ENCODE measurements at places on chromosomes 1 and 21. TPM values are rescaled to one million over a fixed set of nuclear protein-coding genes. Genes with fewer than 3 reads are reported as not detected.

GRCh38 chr1:169650551-169650950, 20.6 kb upstream of the SELP start:
- no peaks in the 10 kb centered on the region for H3K36me3 ChIP-seq
- H3K4me1 ChIP-seq: no peaks in the 10 kb centered on the region
- H3K27me3 ChIP-seq: no peaks in the 10 kb centered on the region
- no peak overlapping the region for H3K4me3 ChIP-seq

GRCh38 chr1:30726236-30726635, 2.9 kb upstream of the MATN1 start:
- peaks cover 17% of the 10 kb centered on the region for H3K4me1 ChIP-seq
- no peak overlapping the region for H3K27ac ChIP-seq
- H3K36me3 ChIP-seq: peaks cover 36% of the 10 kb centered on the region
- no peaks in the 10 kb centered on the region for H3K27me3 ChIP-seq

- no peak overlapping the region for H3K4me3 ChIP-seq
- no peaks in the 10 kb centered on the region for H3K27me3 ChIP-seq
- H3K4me1 ChIP-seq: no peaks in the 10 kb centered on the region
- no peak for DNase-seq
- no peak overlapping the region for H3K27ac ChIP-seq
These were observed 43.0 kb downstream of the ATG4C start for GRCh38 chr1:62826901-62827300.

DNA sequence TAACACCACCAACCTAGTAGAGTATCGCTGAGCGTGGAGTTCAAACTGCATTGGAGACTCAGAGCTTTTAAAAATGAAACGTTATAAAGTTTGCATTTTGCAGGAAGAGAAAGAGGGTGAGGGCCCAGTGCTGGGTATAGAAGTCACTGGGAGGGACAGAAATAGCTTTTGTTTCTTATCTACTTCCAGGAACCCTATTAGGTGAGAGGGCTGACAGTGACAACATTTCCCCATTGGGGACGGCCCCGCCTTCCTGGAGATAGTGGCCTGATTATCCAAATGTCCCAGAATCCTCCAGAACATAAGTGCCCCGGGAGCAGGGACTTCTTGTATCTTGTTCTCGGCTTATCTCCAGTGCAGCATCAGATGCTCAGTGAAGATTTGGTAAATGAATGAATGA, 574.9 kb downstream of the PTPRU start:
- H3K36me3 ChIP-seq: no peaks in the 10 kb centered on the region
- H3K27me3 ChIP-seq: no peaks in the 10 kb centered on the region
- no peak for DNase-seq
- no peak overlapping the region for H3K4me3 ChIP-seq

GRCh38 chr1:87598429-87598828, 269.7 kb downstream of the LMO4 start:
- H3K4me1 ChIP-seq: peaks cover 11% of the 10 kb centered on the region
- no peaks in the 10 kb centered on the region for H3K36me3 ChIP-seq
- H3K4me3 ChIP-seq: no peak overlapping the region
- no peaks in the 10 kb centered on the region for H3K27me3 ChIP-seq
- no peak for DNase-seq
- H3K27ac ChIP-seq: no peak overlapping the region

DNA sequence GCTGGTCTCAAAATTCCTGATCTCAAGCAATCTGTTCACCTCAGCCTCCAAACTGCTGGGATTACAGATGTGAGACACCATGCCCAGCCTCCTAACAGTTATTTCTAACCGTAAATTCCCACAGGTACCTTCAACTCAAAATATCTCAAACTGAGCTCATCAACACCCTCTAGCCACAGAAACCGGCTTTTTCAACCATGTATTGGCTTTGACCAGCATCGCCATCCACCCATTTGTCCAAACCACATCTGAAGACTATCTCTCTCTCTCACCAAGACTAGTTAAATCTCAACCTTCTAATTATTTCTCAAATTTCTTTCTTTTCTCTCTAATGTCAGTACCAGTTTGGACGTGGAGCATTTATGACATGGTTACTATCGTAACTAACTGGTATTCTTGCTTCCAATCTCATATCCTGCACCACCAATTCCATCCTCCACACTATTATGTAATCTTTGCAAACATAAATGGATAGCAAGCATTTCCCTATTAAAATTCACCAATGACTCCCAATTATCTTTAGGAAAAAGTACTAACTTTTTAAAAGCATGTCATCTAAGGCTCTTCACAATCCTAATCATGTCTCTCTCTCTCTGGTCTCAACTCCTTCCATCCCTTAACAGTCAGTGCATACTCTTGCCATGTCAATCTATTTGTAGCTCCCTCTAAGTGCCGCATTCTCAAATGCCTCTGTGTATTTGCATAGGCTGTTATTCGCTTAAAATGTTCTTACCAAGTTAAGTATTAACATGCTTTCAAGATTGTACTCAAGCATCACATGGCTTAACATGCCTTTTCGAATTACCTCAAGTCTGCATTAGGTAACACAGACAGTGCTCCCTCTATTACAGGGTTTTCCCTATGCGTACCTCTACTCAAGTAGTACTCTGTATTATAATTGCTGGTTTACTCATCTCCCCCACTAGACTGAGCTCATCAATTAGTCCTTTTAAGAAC, 18.1 kb downstream of the RSBN1 start:
- no peak for DNase-seq
- no peaks in the 10 kb centered on the region for H3K27me3 ChIP-seq
- H3K4me3 ChIP-seq: no peak overlapping the region
- no peaks in the 10 kb centered on the region for H3K4me1 ChIP-seq
- no peak overlapping the region for H3K27ac ChIP-seq

DNA sequence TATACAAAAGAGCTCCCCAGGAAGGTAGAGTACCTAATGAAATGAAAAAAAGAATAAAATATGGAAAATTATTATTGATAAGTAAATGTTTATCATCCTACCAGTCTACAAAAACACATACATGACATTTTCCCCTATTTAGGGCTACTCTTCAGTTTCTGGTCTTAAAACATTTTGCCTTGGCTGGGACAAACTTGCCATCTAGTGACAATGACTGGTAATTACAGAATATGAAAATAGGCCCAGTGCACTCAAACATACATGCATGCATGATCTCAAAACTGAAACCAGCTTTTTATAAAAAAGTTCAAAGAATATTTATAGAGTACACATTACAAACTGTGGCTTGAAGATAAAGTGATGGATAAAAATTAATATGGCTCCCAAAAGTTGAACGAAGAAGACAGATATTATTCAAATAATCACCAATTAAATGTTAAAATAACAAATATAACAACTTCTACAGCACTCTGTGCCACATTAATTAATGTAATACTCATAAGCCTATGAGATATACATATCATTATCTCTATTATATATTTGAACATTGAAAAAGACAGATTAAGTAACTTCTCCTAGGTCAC, 10.5 kb upstream of the RNPC3 start:
- no peaks in the 10 kb centered on the region for H3K4me1 ChIP-seq
- H3K27me3 ChIP-seq: no peaks in the 10 kb centered on the region
- H3K36me3 ChIP-seq: no peaks in the 10 kb centered on the region
- H3K4me3 ChIP-seq: no peak overlapping the region

The CD1D gene
- total RNA-seq: 2.6 TPM

The TBX19 gene
- 4.5 TPM for total RNA-seq

- no peak overlapping the region for H3K27ac ChIP-seq
- no peaks in the 10 kb centered on the region for H3K4me1 ChIP-seq
- H3K4me3 ChIP-seq: no peak overlapping the region
- DNase-seq: no peak
- no peaks in the 10 kb centered on the region for H3K27me3 ChIP-seq
These were observed 356.9 kb upstream of the RUNX1 start for GRCh38 chr21:35405981-35406380.

DNA sequence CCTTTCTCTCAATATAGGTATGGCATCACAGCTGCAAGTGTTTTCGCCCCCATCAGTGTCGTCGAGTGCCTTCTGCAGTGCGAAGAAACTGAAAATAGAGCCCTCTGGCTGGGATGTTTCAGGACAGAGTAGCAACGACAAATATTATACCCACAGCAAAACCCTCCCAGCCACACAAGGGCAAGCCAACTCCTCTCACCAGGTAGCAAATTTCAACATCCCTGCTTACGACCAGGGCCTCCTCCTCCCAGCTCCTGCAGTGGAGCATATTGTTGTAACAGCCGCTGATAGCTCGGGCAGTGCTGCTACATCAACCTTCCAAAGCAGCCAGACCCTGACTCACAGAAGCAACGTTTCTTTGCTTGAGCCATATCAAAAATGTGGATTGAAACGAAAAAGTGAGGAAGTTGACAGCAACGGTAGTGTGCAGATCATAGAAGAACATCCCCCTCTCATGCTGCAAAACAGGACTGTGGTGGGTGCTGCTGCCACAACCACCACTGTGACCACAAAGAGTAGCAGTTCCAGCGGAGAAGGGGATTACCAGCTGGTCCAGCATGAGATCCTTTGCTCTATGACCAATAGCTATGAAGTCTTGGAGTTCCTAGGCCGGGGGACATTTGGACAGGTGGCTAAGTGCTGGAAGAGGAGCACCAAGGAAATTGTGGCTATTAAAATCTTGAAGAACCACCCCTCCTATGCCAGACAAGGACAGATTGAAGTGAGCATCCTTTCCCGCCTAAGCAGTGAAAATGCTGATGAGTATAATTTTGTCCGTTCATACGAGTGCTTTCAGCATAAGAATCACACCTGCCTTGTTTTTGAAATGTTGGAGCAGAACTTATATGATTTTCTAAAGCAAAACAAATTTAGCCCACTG, 11.5 kb downstream of the HIPK1 start:
- peaks cover 47% of the 10 kb centered on the region for H3K36me3 ChIP-seq
- DNase-seq: no peak
- H3K27me3 ChIP-seq: no peaks in the 10 kb centered on the region
- H3K4me1 ChIP-seq: peaks cover 51% of the 10 kb centered on the region
- no peak overlapping the region for H3K27ac ChIP-seq

All from tibial nerve (tissue), 4 donors.